Activated CD8-positive, alpha-beta T cell treated with anti-CD3 and anti-CD28 coated beads for 36 hours (primary cell): ENCODE measurements at places on chromosomes 2 and 18.

DNA sequence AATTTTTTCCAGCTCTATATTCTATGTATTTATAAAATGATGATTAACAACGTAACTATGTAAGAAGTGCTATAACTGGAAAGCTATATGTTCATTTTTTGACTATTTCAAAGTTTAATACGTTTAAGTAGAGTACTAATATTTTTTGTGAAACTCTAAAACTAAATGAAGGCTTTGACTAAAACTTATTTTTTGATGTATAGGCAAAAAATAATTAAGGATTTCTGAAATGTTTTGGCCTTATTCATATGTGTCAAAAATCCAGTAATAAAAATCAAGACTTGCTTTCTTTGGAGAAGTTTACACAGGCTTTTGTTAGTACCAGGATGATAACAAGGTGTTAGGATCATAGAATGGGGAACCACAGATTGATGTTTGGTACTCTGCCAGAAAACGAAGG, 58.2 kb upstream of the ZEB2 start:
- no peak for DNase-seq

- no peak for DNase-seq
Measured at GRCh38 chr2:182694189-182694588, 21.9 kb upstream of the DNAJC10 start.

- no peak for DNase-seq
Measured at GRCh38 chr18:25998461-25998860, 92.0 kb downstream of the SS18 start.

- DNase-seq, result no peak
Measured at GRCh38 chr2:128323555-128323931, 4.9 kb upstream of the HS6ST1 start.

- DNase-seq, result no peak
Measured at GRCh38 chr2:173058673-173059072, 17.0 kb upstream of the MAP3K20 start.

DNA sequence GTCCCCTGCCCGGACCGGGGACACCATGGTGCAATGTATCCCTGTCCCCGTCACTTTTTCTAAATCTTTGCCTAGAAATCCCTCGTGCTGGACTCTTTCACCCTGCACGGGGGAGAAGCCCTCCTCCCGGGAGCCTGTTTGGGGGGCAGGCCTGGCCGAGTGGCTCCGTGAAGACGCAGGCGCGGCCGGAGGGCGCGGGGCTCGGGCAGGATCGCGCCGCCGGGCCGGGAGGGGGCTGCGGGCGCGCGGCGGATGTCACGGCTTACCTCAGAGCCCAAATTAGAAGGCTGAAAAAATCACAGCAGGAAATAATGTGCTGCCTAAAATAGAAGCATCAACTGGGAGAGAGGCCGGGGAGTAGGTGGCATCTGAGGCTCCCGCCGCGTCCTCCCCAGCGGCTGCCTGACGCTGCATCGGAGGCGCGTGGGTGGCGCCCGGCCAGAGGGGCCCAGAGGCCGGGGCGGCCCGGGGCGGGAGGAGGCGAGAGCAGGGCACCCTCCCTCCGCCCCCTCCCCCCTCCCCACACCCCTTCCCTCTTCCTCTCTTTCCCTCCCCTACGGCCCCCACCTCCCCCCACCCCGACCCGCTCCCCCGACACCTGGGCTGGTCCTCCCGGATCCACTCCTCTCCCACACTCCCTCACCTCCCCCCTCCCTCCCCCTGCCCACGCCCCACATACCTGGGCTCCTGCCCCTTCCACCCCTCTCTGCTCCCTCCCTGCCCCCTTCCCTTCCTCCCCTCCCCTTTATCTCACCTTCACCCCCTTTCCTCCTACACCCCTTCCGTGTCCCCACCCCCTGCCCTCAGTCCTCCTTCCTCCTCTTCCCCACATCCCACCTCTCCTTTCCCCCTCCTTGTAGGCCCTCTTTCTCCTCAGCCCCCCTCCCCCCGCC, 51.9 kb downstream of the SLC4A1AP start:
- peak; percentile 70 for DNase-seq

DNA sequence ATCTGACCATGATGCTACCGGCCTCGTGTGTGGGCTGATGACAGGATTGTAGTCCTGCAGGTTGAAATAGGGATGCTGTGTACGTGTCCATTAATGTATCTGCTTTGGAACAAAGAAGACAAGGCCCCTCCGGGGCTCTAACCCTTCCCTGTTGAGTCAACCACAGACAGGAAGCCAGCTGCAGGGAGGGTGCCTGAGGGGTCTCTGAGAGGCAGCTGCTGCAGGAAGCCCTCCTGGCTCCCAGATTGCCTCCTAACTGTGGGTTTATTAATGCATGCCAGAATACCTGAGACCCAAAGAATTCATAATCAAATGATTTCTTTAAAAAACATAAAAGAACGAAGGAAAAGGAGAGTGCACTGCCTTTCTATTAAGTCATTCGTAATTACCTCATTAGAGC, 140.4 kb downstream of the CELF4 start:
- no peak for DNase-seq

DNA sequence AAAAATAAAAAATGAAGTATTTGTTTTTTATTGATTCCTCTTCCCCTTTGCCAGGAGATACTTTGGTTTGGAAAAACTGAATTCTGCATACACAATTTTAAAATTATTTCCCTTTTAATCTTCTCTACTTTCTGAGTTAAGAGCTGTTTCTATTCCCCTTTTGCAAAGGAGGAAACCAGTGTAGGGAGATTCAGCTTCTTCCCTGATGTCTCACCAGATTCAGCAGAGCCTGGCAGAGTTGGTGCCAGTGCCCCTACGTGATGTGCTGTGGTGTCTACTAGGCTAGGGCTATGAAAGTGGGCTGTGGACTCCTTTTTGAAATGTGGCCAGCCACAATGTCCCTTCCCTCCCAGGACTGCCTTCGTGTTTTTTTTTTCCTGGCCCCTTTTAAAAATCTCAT, 2.4 kb downstream of the RPE start:
- no peak for DNase-seq

DNA sequence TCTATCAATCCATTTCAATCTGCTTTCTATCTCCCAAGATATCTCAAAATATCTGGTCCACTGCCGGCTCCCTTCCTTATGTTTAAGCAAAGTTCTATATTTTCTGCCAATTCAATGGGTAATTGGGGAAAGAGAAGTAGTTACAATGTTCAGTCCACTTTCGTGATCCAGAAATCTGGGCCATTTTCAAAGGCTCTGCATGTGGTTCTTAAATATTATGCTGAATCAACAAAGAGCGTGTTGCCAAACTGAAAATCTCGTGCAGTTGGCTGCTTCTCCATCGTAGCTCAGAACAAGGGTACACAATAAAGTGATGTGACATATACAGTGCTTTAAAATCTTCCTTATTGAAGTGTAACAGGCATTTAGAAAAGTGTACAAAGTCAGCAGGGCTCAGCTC, 863.1 kb downstream of the RNF144A start:
- no peak for DNase-seq

- no peak for DNase-seq
Measured at GRCh38 chr2:115825912-115826311, 1383.5 kb downstream of the DPP10 start.

GRCh38 chr2:237661270-237661669, 33.9 kb downstream of the LRRFIP1 start:
- no peak for DNase-seq

DNA sequence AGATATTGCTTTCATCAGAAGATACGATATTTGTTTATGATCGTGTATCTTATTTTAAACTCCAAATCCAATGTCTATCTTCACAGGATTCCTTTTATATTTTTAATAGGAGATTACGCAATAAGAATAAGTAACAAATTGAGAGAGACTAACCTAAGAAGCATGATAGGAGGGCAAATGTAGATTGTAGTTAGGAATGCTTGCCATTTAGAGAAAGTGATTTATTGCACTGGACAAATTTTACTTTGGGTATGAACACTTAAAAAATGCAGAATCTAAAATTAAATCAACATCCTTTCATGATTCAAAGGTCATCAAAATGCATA, 563.4 kb upstream of the POU3F3 start:
- no peak for DNase-seq

GRCh38 chr2:142069251-142069888, 61.4 kb downstream of the LRP1B start:
- no peak for DNase-seq

GRCh38 chr2:25885933-25886332, 7.6 kb upstream of the ASXL2 start:
- DNase-seq, result no peak

GRCh38 chr2:218615868-218616315, 8.2 kb downstream of the PLCD4 start:
- no peak for DNase-seq

GRCh38 chr2:176096986-176097819, 2.4 kb upstream of the HOXD12 start:
- peak; percentile 74 for DNase-seq

- no peak for DNase-seq
Measured at GRCh38 chr2:152542337-152542994, 174.8 kb downstream of the PRPF40A start.

GRCh38 chr2:207601774-207602173, 23.4 kb downstream of the METTL21A start:
- DNase-seq, result no peak

GRCh38 chr18:59996370-59996966, 96.7 kb downstream of the PMAIP1 start:
- peak; percentile 47 for DNase-seq

DNA sequence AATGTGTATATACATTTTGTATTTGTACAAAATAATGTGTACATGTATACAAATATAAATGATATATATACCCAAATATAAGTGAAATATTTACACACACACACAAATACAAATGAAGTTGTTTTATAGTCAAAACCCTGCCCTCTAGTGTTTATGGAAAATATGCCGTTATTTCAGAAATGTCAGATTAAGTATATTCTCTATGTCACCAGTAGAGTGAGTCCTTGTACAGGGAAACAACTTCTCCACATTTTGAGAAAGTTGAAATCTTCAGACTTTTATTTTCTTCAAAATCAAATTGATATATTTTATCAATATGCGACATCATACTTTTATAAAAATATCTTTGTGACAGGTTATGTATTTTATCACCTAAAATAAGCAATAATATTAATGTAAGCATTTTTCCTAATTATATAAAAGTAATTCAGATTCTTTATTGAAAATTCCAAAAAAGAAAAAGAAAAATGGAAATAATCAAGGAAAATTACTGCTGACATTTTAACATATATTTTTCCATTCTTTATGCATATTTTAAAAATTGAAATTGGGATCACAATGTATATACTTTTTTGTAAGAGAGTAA, 22.4 kb downstream of the ARL6IP6 start:
- no peak for DNase-seq

DNA sequence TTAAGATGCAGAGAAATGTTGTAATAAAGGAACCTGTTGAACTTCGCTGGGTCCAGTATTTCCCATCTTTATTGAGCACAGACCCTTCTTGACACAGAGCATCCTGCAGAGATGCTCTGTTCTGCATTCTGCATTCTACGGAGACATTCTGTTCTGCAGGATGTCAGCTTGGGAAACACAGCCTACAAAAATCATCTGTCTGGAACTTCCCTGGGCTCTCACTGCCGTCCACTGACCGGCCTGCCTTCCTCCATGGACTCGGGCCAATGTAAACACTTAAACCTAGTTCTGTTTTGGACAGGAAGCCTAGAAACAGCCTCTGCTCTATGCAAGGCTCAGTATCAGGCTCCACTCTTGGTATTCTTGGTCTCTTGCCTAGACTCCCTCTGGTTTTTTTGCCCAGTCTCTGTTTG, 90.0 kb upstream of the PPP1CB start:
- no peak for DNase-seq

- no peak for DNase-seq
Measured at GRCh38 chr2:220779931-220780330, 792.2 kb downstream of the EPHA4 start.

GRCh38 chr2:107808959-107809358, 17.7 kb upstream of the RGPD4 start:
- DNase-seq, result no peak

DNA sequence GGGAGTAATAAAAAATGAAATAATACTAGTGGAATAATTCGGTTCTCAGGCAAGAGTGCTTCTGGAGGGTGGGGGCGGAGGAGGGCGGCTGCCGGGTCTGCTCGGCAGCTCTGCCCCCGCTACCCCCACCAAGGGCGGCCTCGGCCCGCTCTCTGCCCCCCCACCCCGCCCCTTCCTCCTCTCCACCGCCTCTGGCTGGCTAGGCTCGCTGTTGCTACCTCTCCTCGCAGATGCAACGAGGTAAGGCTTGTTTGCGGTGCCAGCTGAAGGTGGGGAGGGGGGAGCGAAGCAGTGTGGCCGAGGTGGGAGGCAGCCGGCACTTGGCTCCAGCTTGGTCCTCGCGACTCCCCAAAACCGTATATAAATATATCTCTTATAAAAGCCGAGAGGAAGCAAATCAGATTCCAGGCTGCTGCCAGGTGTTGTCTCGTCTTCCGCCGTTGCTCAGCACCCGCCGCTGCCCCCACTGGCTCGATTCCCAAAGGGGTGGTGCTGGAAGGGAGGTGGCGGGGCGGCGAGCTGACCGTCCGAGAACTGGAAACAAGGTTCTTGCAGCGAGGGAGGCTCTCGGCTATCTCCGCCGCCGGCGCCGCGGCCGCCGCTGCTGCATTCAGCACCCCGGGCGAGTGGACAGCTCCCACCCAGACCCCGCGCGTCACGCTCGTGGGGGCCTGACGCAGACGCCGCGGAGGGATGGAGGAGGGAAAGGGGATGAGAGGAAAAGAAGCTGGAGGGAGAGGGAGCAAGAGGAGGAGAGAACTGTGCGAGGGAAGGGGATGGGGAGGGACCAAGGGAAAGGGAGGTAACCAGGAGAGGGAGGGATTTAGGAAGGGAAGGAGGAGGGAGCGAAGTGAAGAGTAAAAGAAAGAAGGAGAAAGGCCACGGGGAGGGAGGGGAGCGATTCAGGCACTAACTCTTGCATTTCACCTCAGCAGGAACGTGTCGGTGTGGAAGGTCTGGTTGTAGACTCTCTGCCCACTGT, at the start of gene MARCHF4:
MARCHF4 (minus strand) TSS at position 763 of the 982 bp plus-strand sequence. CDS start 2,223 bp downstream, outside the sequence.
- DNase-seq, result peak; percentile 65

DNA sequence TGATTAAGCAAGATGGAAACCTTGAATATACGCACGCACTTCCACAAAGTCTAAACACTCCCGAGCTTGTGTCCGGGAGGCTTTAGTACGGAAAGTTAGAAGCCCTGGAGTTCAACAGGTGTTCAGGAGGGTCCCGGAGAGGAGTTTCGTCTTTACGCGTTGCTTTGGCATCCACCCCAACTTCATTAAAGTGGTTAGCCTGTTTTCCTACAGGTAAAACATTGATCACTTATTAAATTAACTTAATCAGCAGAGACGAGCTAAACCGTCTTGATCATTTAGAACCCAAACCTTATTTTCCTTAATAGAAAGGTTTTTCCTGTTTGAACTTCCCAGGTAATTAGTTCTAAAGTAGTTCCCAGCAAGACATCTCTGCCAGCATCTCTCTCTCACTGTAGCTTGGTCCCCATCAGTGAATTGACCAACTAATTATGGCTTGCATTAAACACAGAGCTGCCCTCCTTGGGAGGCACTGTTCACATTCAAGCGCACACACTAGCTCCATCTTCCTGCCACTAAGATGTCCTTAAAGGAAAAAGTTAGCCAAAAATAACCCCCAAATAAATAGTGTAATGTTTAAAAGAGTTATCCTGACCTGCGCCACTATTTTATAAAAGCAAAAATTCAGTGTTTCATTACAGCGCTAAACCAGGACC, 1.4 kb downstream of the NPAS2 start:
- no peak for DNase-seq
